Tongue (tissue), 3 donors: ENCODE measurements at places on chromosomes 2 and 18.

DNA sequence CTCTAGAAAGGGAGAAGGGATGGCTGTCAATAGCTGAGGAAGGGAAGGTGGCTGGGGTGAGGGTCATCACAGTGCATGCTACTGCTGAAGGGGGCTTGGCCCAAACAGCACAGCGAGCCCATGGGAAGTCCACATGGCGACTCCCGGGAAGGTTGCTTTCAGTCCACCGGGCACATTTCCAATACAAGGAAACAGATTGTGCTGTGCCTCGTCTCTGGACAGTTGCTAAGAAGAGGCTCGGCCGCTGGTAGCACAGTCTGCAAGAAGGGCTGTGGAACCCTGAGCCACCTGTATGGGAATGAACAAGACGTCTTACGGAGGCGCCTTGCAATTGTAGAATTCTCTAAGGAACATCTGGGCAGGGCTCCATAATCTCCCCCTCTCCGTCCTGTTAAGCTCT, 123.1 kb downstream of the CELF4 start:
- no peak for DNase-seq

GRCh38 chr2:164734196-164734595, 107.4 kb downstream of the COBLL1 start:
- no peak for DNase-seq

DNA sequence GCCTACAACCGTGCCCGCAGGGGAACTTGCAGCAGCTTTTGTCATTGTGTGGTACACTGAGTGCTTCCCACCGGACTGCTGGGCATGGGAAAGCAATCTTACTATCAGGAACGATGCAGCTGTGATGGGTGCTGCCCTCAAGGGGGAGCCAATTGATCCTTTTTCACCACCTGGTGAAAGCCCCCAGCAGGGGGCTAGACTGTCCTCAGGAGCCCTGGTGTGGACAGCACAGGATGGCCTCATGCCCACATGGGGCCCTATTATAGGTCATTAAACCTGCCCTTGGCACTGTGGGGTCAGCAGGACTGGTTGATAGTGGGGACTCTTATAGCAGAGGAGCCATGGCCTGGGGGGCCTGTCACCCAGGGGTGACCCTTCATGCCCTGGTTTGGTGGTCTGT, 172.2 kb downstream of the GLI2 start:
- DNase-seq, result no peak

DNA sequence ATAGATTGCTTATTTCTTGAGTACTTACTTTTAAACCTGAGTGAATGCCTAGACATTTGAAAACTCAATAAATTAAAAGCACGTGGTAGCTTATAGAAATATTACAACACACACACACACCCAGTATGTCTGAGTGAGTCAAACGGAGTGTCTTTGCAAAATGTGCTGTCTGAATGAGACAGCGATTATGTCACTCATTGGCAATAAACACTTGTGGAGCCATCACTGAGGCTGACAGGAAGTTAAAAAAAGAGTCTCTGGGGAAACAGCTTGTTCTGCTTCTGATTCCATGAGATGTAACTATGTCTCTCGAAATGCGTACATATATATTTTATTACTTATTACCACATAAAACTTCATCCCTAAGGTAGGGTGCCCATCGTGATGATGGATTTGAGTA, 22.3 kb upstream of the VPS4B start:
- peak; percentile 45 for DNase-seq

GRCh38 chr2:111066062-111066593, 54.6 kb upstream of the BCL2L11 start:
- DNase-seq, result no peak

GRCh38 chr2:119066272-119066804, 92.2 kb downstream of the C1QL2 start:
- no peak for DNase-seq

- no peak for DNase-seq
Observed at GRCh38 chr18:8296886-8297616, 312.2 kb upstream of the RAB12 start.

DNA sequence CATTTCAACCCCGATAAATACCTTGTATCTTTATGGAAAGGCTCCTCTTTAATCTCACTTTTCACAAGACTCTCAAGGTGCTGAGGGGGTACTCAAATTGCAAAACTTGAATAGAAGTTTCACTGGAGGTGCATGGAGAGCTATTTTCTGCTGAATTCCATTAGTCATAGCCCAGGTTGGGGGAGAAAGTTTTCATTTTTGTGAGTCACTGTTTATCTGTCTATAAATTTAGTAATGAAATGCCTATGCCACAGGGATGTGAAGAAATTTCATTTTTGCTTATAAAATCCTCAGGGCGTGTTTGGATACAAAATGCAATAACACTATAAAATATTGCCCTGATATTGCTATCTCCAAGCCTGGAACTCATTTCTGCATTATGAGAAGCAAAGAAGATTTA, 346.3 kb downstream of the LRATD1 start:
- no peak for DNase-seq

DNA sequence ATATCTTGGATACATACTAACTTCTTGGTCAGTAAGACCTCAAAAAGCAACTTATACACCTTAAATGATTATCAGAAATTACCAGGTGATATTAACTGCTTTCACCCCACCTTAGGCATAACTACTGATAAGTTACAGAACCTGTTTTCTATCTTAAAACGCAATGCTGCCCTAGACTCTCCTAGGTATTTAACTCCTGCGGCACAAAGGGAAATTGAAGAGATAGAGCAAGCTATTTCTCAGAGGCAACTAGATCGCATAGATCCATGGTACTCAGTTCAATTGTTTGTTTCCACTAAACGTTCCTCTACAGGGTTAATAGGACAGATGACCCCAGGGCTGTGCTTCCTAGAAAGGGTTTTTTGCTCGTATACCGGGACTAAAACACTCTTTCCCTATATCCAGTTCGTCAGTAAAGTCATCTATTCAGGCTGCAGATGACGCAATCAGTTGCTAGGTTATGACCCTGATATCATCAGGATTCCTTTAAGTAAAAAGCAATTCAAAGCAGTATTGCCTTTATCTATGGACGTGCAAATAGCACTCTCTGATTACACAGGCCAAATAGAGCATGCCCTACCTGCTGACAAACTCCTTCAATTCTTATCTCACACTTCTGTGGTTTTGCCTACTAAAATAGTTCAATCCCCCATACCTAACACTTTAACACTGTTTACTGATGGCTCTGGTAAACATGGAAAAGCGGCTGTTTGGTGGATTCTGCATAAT, 62.3 kb upstream of the MYO3B start:
- no peak for DNase-seq

- DNase-seq, result no peak
Observed at GRCh38 chr2:60116161-60116875, 437.1 kb downstream of the BCL11A start.

DNA sequence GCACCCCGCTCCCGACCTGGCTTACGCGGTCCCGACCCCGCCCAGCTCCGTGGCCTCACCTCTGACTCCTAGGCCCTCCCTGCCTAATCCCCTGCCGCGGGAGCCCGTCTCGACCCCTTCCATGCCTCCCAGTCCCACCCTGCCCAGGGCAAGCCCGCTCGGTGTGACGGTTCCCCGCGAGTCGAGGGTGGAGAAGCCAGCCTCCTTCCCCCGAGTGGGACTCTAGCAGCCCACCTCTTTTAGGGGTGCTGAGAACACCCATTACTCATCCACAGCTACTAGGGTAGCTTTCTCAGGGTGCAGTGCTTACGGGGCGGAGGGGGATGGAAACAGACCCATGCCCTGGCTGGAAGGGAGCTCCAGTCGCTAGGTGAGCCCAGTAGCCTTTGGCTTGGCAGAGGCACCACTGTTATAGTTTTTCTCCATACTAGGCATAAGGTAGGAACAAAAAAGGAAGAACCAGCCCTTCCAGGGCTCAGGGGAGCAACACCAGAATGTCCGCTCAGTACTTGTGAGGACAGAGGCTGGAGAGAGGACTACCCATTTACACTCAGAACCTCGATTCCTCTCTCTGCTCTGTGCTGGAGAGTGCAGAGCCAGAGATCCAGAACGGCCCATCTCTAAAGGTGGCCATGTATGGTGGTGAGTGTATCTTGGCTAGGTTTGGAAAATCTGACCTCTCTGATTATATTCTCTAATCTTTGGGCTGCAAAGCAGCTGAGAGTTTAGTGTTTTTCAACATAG, 606 bp downstream of the AGBL5 start:
- DNase-seq, result no peak

DNA sequence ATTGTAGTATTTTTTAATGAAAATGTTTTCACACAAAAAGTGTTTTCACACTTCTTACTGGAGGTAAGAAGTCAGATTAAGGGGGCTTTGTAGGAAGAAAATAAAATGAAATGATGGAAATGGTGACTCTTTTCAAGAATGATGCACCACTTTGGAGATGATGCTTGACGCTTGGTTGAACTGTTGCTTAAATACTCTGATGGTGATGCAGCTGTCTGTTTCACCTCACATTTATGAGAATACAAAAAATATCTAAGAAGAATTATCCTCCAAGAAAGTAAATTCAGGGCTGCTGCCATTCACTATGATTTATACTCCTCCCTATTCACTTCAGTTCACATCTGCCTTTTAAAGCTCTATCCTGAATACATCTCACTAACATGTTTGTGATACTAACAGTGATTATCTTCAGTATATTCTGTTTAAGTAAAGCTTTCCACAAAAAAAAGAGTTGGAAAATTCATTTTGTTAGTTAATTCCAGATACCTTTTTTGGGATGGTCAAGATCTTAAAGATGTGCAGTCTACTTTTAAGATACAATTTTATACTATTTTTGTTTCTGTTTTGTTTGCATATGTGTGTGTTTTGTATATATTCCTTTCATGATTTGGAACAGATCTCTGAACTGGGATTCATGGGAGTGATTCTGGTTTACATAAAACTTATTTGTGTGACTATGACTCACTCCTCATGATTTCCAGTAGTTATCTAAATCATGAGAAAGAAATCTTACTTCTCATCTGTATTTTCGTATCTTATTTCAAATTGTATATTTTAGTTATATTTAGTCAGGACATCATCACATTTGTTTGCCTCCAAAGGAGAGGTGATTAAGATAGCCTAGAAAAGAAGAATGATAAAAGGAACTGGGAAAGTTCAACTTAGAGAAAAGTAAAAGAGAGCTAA, 53.1 kb downstream of the SLC39A10 start:
- no peak for DNase-seq

- DNase-seq, result no peak
Observed at GRCh38 chr2:174675615-174676014, 78.0 kb upstream of the WIPF1 start.

- DNase-seq, result no peak
Observed at GRCh38 chr2:227031379-227031778, 132.6 kb downstream of the COL4A4 start.

GRCh38 chr2:26456440-26457250, 21.3 kb downstream of the OTOF start:
- no peak for DNase-seq

GRCh38 chr2:98727369-98728087, 3.4 kb downstream of the MGAT4A start:
- no peak for DNase-seq

- peak; percentile 65 for DNase-seq
Observed at GRCh38 chr2:165634855-165635254, 159.2 kb downstream of the GALNT3 start.

- peak; percentile 99 for DNase-seq
Observed at GRCh38 chr2:217434180-217434975, 568.4 kb downstream of the TNS1 start.

DNA sequence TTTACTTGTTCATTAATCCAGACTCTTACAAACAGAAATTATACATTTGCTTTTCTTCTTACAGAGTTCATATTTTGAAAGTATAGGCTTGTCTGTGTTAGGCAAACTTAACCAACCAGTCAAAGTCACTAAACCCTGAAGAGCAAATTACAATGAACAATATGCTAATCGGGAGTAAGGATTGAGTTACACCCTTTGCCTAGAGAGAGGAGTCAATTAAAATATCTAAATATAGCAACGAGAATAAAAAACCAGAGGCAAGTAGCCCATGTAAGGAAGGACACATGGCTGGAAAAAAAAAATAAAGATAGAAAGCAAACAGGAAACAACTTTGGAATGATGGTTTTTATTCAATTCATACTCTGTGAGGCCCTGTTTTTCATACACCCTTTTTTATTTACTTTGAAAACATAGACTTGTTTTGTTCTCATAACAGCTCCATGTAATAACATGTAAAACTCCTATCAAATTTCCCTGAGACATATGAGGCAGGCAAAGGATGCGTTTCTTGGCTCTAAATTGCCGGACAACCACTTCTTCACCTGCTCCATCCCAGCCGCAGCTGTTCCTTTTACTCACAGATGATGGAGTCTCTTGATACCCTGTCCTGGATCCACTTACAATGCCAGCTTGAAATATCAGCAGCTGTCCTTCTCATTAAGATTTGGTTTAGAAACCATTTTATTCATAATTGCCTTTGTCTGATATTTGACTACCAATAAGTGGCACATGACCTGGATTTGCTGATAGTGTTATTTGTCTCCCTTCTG, 767.7 kb upstream of the GCFC2 start:
- peak; percentile 94 for DNase-seq

DNA sequence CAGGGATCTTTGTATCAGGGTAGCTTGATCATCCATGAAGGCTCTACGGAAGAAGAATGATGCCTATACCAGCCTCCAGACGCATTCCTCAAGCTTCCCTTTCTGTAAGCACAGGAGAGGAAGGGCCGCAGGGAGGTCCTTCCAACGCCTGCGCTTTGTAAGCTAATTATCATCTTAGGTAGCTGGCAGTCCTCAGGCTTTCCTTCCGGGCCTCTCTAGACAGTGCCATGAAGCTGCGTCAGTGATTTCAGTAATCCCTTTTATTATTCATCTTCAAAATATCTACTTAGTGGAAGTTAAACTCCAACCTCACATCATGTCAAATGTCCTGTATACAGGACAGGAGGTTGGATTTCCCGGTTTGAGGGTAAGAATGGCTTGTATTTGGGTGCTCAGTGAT, 92.3 kb downstream of the ETAA1 start:
- DNase-seq, result no peak

DNA sequence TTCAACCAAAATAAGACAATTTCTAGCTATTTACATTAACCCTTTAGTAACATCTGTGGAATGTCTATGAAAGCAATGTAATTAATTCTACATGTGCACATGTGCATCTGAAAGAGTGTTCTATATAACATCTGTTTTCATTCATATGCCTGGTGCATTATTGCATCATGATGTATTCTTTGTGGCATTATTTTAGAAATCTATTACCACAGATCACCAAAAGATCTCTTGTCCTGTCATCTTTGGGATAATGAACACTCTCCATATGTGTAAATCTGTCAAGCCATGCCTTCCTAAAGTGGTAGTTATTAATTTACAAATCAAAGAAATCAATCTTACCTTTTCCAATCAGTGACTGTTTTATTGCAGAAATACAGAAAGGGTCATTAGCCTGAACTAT, 86.9 kb downstream of the TRIB2 start:
- DNase-seq, result no peak

- no peak for DNase-seq
Observed at GRCh38 chr2:69205076-69205475, 182.0 kb downstream of the GFPT1 start.

GRCh38 chr2:159710601-159711180, 1.6 kb upstream of the MARCHF7 start:
- DNase-seq, result no peak

GRCh38 chr18:63273222-63273927, 46.2 kb downstream of the BCL2 start:
- DNase-seq, result no peak
